Heart left ventricle (tissue), 16 donors: ENCODE measurements at places on chromosomes 11 and 22.

DNA sequence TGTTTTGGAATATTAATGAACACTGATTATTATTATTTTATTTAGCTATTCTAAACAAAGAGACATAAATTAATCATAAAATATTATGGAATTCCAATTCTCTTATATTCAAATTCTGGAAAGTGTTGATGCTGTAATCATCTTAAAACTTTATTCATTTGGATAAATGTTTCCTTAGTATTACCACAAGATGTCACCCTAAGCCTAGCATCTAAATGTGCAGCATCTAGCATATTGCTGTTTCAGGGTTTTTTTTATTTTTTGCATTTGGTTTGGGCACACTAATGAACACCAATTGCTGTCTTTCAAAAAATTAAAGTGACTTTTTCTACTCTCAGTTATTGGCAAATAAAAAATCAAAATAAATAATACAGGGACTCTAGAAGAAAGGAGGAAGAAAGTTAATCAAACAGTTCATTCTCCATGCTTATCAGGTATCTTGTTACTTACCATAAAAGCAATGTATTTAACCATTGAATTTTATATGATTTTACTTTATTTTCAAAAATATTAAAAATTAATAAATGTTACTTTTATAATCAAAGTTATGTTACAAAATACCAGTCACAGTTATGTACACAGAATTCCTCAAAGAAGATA lies 31.8 kb downstream of the DLG2 start:
- no peak for DNase-seq

- no peak for DNase-seq
Measured at GRCh38 chr11:108733479-108734116, 68.7 kb downstream of the DDX10 start.

GRCh38 chr22:49961005-49961600 lies 531 bp downstream of the PIM3 start:
- peak; percentile 54 for DNase-seq

GRCh38 chr22:49525801-49526535 lies 301.7 kb downstream of the BRD1 start:
- DNase-seq, result no peak

- no peak for DNase-seq
Measured at GRCh38 chr11:15580056-15580774, 465.5 kb downstream of the INSC start.

- no peak for DNase-seq
Measured at GRCh38 chr11:12606597-12606996, 67.6 kb upstream of the TEAD1 start.

GRCh38 chr11:57647960-57648800 lies 1.5 kb downstream of the YPEL4 start:
- DNase-seq, result no peak

DNA sequence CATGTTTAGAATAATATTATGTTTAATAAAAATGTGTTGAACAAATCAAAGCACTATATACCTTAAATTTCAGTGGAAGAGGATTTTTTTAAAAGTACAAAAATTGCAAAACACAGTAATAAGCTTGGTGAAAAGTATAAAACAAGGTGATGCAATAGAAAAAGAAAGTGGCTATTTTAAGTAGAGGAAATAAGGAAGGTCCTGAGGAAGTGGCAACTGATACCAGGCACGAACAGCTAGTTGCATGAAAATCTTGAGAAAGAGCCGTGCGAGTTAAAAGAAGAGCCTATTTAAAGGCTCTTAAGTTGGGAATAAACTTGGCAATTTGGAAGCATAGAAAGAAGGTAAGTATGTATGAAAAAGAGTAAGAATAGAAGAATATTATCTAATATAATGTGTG lies 1679.3 kb downstream of the LRRC4C start:
- no peak for DNase-seq

- no peak for DNase-seq
Measured at GRCh38 chr11:123454796-123455195, 24.7 kb downstream of the GRAMD1B start.

GRCh38 chr11:72970557-72971118 lies 156.4 kb downstream of the ATG16L2 start:
- no peak for DNase-seq

- DNase-seq, result peak; percentile 89
Measured at GRCh38 chr22:26585104-26585790, 4.7 kb downstream of the TPST2 start.

- DNase-seq, result no peak
Measured at GRCh38 chr11:92670308-92670890, 299.1 kb upstream of the MTNR1B start.

DNA sequence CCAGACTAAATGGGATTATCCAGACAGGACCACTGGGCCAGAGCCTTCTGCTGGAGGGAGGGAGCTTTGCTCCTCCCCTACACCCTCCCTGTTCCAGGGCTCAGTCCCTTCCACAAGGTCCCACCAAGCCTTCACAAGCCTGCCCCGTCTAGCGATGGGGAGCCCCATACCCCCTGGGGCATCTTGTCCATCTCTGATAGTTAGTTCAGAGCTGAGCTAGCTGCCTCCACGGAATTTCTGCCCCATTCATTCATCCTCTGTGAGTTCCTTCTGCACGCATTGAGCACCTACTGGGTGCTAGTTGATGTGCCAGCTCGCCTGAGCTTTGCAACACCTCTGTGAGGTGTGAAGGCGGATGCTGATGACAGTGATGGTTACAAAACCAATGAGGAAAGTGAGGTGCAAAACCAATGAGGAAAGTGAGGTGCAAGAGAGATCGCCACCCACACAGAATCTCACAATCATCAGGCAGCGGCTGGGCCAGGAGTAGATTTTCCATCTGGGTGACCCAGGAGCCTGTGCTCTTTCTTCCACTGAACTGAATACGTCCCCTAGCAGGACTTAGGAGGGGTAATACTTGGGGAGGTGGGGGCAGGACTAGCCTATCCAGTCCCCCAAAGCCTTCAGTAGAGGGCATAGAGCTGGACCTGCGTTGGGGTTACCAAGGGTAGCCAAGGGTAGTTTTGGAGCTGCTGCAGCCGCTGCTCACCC lies 21.5 kb upstream of the CBX7 start:
- no peak for DNase-seq
